ENCODE measurements at places on chromosomes 7 and 10.

- no peak for DNase-seq
These were observed 163.2 kb upstream of the SHH start for GRCh38 chr7:155975490-155975889.

- DNase-seq = no peak
These were observed 595.3 kb upstream of the MGMT start for GRCh38 chr10:128871671-128872231.

GRCh38 chr7:27950123-27950522, 210.2 kb downstream of the TAX1BP1 start:
- DNase-seq = no peak

DNA sequence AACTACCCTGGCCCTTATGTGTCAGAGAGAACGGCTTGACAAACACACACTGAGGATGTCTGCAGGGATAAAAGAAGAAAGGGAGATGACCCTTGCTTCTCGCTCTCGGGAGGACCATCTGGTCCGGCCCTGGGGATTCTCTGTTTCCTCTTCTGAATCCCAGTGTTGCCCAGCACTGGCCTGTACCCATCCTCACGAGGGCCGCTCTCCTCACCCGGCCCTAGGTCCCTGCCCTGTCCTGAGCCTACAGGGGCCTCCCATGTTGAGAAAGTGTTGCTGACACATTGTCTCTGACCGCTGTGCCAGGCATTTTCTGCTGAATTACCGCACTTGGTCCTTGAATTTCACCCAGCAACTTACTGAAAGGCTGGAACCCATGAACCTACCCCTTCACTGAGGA, 171.9 kb upstream of the LANCL2 start:
- DNase-seq = no peak

DNA sequence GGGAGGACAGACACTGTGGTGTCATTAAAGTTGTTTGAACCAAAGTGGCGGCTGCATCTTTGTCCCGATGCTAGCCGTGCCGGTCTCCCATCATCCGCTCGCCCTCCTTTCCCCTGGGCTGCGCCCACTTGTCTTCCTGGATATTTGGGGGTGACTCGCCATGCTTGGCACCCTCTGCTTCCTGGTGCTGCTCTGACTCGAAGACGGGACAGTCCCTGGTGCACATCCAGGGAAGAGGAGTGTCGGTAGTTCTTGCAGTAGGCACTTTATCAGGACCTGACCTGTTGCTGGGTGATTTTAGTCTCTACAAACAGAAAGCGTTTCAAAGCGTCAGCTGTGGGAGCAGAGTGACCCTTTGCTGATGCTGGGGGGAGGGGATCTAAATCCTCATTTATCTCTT, 68.3 kb upstream of the DNAJB6 start:
- no peak for DNase-seq

Data from NCI-H526 (cell line).